ENCODE measurements at places on chromosomes 4 and X.

GRCh38 chr4:82104578-82104977 lies 269.2 kb downstream of the HNRNPD start:
- DNase-seq, result no peak

DNA sequence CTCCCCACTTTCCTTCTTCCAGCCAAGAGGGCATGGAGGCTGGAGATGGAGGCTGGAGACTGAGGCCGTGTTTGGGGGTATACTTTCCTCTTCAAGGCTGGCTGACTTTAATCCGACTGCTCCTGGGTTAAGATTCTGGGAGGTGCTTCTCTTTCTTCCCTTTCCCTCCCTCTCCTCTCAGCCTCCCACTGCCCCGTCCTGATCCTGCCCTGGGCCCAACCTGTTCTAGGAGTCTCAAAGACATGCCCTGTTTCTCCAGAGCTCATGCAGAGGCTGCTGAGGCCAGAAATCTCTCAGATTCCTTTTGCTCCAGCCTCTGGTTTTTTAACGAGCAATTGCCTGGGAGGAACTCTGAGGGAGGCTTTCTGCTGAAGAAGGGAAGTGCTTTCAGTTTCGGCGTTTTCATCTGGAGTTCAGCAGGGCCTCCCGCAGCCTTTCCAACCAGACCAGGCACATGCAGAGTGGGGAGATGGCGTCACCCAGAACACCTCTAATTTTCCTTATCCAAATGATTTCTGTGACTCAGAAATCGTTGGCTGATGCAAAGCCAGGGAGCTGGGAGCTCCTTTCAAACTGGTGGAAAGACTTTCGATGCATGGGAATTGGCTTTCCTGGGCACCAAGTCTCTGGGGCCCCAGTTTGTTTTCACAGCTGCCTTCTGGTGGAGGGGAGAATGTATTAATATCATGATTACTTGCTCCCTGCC lies 34.5 kb upstream of the FAM9C start:
- peak; percentile 62 for DNase-seq

GRCh38 chr4:126701756-126702155 lies 931.0 kb upstream of the INTU start:
- no peak for DNase-seq

GRCh38 chr4:24924309-24924781 lies 11.5 kb upstream of the CCDC149 start:
- no peak for DNase-seq

- no peak for DNase-seq
Observed at GRCh38 chrX:80792205-80792604, 17.5 kb downstream of the BRWD3 start.

- DNase-seq, result no peak
Observed at GRCh38 chrX:74506317-74507115, 85.2 kb downstream of the SLC16A2 start.

DNA sequence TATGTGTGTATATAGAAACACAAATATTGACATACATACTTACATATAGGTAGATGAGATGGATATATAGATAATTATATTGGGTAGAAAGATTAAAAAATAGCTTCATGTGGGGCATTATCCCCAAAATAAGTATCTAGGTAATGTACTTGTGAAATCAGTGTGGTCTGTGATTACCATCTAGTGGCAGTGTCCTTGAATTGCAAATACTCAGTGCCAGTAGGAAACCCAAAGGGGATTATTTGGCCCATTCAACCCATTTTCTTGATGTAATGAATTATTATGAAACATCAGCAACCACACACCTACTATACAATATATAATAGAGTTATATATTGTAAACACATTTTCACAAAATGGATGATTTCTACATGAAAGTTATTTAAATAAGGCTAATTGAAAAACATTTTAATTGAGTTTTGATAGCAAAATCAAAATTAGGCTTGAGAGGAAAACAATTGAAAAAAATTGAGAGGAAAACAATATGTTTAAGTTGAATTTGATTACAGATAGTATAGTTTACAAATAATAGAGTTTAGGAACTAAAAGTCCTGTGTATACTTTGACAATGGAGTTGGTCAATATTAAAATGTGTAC lies 389.4 kb downstream of the GALNTL6 start:
- peak; percentile 72 for DNase-seq

GRCh38 chr4:10456595-10457254 lies 501 bp downstream of the ZNF518B start:
- DNase-seq, result peak; percentile 28

DNA sequence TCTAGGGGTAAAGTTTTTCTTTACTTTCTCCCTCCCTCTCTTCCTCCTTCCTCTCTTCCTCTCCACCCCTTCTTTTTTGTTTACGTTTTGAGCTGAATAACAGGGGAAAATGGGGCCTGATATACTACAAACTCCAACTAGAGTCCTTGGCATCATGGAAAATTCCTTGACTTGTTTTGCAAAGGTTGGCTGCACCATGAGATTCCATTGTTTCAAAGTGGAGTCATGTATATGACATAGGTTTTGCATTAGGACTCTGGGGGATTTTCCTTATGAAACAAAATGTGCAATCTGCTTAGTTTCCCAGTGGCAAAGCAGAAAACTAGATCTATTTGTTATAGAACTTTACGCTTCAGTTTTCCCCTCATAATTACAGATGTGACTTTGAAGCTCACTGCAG lies 233.5 kb upstream of the PGRMC2 start:
- DNase-seq, result no peak

DNA sequence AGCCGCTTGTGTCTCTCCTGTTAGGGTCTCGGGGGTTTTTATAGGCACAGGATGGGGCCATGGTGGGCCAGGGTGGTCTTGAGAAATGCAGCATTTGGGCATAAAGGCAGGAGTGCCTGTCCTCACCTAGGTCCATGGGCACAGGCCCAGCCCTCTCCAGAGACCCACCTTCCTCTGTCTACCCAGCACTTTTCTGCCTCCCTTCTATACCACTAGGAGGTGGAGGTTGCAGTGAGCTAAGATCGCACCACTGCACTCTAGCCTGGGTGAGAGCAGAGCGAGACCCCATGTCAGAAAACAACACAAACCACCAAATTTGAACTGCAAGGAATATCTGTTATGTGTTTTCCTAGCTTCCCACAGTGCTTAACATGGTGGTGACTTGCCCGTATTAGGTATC lies 38.0 kb downstream of the MOB1B start:
- no peak for DNase-seq

- no peak for DNase-seq
Observed at GRCh38 chr4:140256335-140256734, 102.4 kb upstream of the MAML3 start.

DNA sequence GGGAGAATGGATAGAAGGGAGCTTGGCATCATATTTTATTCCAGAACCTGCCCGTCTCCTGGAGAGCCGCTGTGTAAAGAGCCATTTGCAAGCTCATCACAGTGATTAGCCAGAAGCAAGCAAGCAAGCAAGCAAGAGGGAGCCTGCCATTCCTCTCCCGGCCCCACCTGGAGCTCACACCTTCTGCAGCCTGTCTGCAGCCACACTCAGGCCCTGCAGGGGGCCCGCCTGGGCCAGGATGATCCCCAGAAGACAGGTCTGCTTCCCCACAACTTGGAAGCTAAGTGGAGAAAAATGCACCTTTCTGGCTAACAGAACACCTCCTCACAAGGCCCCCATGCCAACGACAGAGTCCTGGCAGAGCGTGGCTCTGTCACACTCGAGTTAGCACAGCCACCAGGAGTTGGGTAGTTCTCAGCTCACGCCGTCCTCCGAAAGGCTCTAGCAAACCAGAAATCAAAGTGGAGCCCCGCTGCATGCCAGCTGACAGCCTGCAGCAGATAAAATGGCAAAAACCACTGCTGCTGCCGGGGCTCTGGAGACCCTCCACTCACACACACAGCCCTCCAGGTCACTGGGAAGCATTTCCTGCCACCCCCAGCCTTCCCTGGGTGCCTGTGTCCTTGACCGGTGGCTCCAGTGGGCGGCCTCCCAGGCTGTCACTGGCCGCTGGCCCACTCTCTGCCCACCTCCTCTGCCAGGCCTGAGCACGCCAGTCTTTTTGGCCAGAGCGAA lies 54.9 kb downstream of the DCTD start:
- no peak for DNase-seq

DNA sequence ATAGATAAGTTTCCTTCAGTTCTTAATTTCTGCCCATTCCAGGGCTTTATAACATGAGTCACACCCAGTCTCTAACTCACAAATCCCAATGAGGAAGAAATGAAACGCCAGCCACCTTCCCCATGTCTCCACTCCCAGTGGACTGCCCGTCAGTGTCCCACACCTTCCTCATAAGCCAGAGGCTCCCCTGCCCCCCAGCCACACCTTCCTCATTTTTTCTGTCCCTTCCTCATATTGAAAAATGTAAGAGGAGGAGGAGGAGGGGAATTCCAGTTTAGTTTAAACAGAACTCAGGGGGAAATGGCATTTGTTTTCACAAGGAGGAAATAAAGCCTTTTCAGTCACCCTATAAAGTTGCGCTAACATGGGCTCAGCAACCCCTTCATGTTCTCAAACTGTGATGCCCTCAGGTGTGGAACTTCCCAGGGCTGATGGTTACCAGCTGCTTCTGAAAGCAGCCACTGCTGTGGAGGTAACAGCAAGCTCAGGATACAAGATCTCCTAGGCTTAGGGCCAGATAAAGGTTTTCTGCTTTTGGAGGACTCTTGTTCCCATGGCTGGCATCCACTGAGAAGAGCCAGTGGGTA lies 97.8 kb downstream of the PARM1 start:
- DNase-seq, result peak; percentile 5

DNA sequence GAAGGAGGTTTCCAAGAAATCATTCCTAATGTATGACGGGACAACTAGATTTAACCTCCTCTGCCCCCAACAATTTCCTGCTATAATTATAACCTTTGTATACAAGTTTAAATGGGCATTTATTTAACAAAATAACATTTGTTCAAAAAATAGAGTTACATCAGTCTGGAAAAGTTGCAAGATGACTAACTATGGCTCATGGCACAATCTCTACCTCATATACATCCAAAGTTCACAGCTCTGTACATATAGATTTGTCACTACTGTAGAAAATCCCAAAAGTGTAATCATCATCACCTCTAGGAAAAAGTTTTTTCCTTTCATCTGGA lies 3.8 kb upstream of the RPS6KA3 start:
- no peak for DNase-seq

DNA sequence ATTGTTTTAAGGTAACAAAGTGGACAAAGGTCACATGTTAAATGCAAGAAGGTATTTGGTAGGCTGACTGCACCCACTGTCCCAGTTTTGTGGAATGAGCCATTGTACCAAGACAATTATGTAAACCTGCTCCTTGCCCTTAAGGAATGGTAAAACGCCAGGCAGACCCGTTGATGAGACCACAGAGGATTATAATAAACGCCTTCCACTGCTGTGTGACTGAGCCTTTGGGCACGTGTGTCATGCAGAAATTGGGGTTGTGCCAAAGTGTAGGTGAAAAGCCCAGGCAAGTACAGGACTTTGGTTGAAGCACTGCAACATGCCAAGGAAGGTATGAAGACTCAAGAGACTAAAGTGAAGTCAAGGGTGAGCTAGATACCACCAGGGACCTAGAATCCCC lies 59.7 kb downstream of the LRRC66 start:
- DNase-seq, result no peak

GRCh38 chr4:145557720-145558119 lies 61.5 kb upstream of the MMAA start:
- peak; percentile 88 for DNase-seq

GRCh38 chr4:92952426-92952825 lies 648.7 kb downstream of the GRID2 start:
- DNase-seq, result no peak

- DNase-seq, result peak; percentile 25
Observed at GRCh38 chrX:2965965-2966364, 36.8 kb upstream of the ARSD start.

- no peak for DNase-seq
Observed at GRCh38 chr4:168188754-168189153, 96.4 kb downstream of the ANXA10 start.

DNA sequence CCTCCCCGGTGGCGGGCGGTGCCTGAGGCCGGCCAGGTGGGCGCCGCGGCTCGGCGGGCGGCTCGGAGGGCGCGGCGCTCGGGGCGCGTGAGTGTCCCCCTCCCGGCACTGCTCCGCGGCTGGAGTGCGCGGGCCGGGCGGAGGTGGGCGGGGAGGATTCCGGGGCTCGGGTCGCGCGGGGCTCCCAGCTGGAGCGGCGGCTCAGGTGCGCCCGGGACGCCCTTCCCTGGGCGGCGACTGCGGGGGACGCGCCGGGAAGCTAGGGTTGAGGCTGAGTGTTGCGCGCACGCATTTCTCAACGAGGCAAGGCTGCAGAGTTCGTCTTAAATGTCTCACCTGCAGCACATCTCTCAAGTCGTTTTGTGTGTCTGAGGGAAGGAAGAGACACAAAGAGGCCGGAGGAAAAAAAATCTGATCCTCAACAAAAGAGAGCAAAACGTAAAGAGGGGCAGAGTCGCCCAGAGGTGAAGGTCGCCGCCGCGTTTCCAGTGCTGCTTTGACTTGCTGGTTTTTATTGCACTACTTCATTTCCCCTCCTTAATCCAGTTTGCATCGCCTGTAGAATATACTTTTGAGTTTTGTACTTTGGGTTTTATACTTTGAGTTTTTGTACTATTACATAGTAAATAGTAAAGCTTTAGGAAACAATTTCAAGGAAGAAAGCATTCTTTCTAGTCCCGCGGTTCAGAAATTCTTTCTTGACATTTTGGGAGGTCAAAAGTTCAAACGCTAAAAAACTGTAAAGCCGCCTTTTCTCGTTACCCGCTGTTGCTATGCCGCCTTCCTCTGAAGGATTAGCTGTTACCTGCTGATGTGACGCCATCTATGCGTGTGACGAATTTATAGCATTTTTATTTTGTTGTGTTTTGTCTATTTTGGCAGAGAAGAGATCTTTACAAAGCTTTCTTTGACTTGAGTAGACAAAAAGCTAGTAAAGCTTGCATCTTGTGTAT lies 106.5 kb upstream of the STOX2 start:
- peak; percentile 79 for DNase-seq

GRCh38 chr4:110850461-110851442 lies 227.9 kb upstream of the PITX2 start:
- no peak for DNase-seq

- no peak for DNase-seq
Observed at GRCh38 chr4:186192066-186192612, 772 bp downstream of the CYP4V2 start.

- DNase-seq, result no peak
Observed at GRCh38 chr4:62627141-62627540, 1427.0 kb downstream of the ADGRL3 start.

GRCh38 chr4:22514001-22514400 lies 1.9 kb downstream of the ADGRA3 start:
- DNase-seq, result peak; percentile 4

DNA sequence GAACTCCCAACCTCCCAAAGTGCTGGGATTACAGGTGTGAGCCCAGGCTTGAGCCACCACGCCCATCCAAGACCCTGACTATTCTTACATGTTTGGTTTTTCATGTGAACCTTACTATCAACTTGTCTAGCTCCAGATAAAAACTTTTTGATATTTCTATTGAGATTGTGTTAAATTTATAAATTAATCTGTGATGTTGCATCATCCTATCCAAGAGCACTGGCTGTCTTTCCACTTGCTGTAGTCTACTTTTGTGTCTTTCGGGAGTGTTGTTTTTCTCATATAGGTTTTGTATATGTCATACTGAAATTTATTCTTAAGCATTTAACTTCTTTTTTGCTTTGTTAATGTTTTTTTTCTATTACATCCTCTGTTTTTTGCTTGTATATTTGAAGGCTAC lies 34.6 kb downstream of the BRCC3 start:
- no peak for DNase-seq

- DNase-seq, result no peak
Observed at GRCh38 chrX:99078301-99078700, 1331.8 kb downstream of the PCDH19 start.

GRCh38 chr4:81049907-81050306 lies 19.4 kb downstream of the BMP3 start:
- DNase-seq, result no peak

- no peak for DNase-seq
Observed at GRCh38 chr4:178280362-178280761, 838.1 kb upstream of the AGA start.
